ENCODE measurements at places on chromosomes 5 and 9. TPM values are rescaled to one million over a fixed set of nuclear protein-coding genes. Genes with fewer than 3 reads are reported as not detected.
A peak's percentile ranks its signal among the peaks of the same experiment; 100 is the strongest.

GRCh38 chr5:74642543-74642863, 2.0 kb upstream of the ENC1 start:
- DNase-seq: no peak

- no peak for DNase-seq
Observed at GRCh38 chr9:129774791-129775447, 22.1 kb upstream of the PTGES start.

- no peak for DNase-seq
Observed at GRCh38 chr9:7056254-7056653, 298.5 kb downstream of the KDM4C start.

GRCh38 chr5:141747152-141748141, 65.4 kb upstream of the ARAP3 start:
- peak; percentile 65 for DNase-seq

DNA sequence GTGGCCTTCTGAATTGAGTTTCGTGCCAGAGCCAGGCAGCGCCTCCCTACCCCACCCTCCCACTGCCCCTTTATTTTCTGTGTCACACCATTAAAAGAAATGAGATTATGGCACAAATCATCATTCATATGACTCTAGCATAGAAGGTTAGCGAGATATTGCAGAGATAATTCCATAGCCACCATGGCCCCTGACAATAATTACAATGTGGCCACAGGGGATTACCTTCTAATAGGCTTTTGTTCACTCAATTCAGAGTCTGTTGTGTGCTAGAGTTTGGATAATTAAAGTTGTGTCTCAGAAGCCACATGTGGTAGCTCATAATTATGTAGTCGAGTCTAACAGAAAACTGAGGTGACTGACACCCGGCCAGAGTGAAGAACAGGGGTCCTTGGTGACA, 428.1 kb downstream of the ARHGEF28 start:
- no peak for DNase-seq

Gene ANKRA2
- total RNA-seq: 29.9 TPM

Gene CENPK
- 3.0 TPM for total RNA-seq

Gene SPINK7
- not detected for total RNA-seq

Gene NACC2
- 14.3 TPM for total RNA-seq

Gene TLX3
- not detected for total RNA-seq

Gene IL13
- total RNA-seq: not detected
